ENCODE measurements at places on chromosomes 12 and 14.
A peak's percentile ranks its signal among the peaks of the same experiment; 100 is the strongest.

DNA sequence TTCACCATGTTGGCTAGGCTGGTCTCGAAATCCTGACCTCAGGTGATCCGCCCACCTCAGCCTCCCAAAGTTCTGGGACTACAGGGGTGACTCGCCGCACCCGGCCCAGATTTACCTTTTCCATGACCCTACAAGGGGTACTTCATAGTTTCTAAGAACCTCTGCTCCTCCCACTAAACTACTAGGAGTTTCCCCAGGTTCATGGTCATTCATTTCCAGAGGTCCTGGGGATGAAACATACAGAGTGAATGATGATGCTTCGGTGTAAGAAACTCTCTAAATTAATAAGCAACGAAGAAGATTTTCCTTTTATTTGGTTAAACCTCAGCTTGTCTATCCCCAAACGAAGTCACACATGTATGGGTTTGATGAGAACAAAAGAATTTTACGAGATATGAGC lies 56.9 kb downstream of the AMN start:
- H3K27me3 ChIP-seq = no peaks in the 10 kb centered on the region
- no peak overlapping the region for H3K4me3 ChIP-seq
- peaks cover 22% of the 10 kb centered on the region for H3K36me3 ChIP-seq
- DNase-seq = no peak
- no peaks in the 10 kb centered on the region for H3K4me1 ChIP-seq

GRCh38 chr14:74552623-74553022 lies 59.1 kb downstream of the ISCA2 start:
- peak overlapping the region; percentile 14 for H3K27ac ChIP-seq
- H3K36me3 ChIP-seq = peaks cover 21% of the 10 kb centered on the region
- peaks cover 41% of the 10 kb centered on the region for H3K4me1 ChIP-seq

DNA sequence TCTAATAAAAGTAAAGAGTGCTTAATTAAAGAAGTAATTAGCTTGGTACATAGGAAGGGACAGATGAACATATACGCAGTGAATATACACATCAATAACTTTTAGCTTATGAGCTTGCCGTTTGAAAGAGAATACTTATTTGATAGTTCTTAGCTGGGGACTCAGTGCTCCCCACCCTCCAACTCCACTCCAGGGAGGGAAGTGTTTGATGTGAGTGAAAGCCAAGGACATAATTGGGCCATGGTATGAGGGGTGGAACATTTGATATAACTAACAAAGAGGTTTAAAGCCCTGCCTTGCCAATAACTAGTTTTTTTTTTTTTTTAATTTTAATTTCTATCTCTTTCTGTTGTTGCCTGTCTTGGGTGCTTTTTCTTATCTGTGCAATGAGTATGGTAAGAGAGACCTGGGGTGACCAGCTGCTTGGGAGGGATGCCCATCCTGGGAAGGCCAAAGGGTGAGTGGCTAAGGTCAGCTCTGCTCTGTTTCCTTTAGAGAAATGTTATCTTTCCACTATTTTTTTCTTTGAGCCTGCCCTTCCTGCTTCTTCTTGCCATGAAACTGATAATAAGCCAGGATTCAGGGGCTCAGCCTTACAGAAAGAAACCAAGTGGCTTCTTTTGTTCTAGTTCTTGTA lies 132.8 kb upstream of the CPSF6 start:
- no peaks in the 10 kb centered on the region for H3K36me3 ChIP-seq
- DNase-seq = no peak
- H3K4me3 ChIP-seq = no peak overlapping the region
- H3K27ac ChIP-seq = no peak overlapping the region
- no peaks in the 10 kb centered on the region for H3K4me1 ChIP-seq
- no peaks in the 10 kb centered on the region for H3K27me3 ChIP-seq

GRCh38 chr12:113149361-113150150 lies at the start of gene CFAP73:
Gene CFAP73 (plus strand): TSS chr12:113149724. CDS start chr12:113149858, 134 bp downstream.
- peaks cover 18% of the 10 kb centered on the region for H3K27me3 ChIP-seq
- H3K27ac ChIP-seq = no peak within 1 kb of the TSS
- peak; percentile 72 for DNase-seq
- H3K36me3 ChIP-seq = no peaks in the 10 kb centered on the region
- peak within 1 kb of the TSS; percentile 21 for H3K4me3 ChIP-seq
- H3K4me1 ChIP-seq = peaks cover 7% of the 10 kb centered on the region

DNA sequence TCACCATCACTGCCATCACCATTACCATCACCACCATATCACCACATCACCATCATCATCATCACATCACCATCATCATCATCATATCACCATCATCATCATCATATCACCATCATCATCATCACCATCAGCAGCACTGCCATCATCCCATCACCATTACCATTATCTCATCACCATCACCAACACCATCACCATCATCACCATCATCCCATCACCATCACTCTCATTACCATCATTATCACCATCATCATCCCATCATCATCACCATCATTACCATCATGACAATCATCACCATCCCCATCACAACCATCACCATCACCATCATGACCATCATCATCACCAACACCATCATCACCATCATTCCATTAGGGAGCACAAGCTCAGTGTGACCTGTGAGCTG lies 318.0 kb downstream of the ADGRD1 start:
- H3K27me3 ChIP-seq = no peaks in the 10 kb centered on the region
- no peak for DNase-seq
- H3K4me3 ChIP-seq = no peak overlapping the region
- no peaks in the 10 kb centered on the region for H3K36me3 ChIP-seq

GRCh38 chr12:64670019-64670418 lies 59.7 kb downstream of the RASSF3 start:
- no peak for DNase-seq
- H3K27me3 ChIP-seq = no peaks in the 10 kb centered on the region
- no peaks in the 10 kb centered on the region for H3K36me3 ChIP-seq
- H3K4me1 ChIP-seq = peaks cover 14% of the 10 kb centered on the region

GRCh38 chr14:56603648-56604047 lies 24.1 kb downstream of the TMEM260 start:
- DNase-seq = no peak
- H3K4me3 ChIP-seq = no peak overlapping the region
- H3K27ac ChIP-seq = no peak overlapping the region
- no peaks in the 10 kb centered on the region for H3K27me3 ChIP-seq

GRCh38 chr12:127133675-127134335 lies 1133.2 kb upstream of the TMEM132C start:
- H3K4me1 ChIP-seq = no peaks in the 10 kb centered on the region
- H3K27ac ChIP-seq = no peak overlapping the region
- H3K36me3 ChIP-seq = no peaks in the 10 kb centered on the region
- H3K27me3 ChIP-seq = no peaks in the 10 kb centered on the region
- H3K4me3 ChIP-seq = no peak overlapping the region

DNA sequence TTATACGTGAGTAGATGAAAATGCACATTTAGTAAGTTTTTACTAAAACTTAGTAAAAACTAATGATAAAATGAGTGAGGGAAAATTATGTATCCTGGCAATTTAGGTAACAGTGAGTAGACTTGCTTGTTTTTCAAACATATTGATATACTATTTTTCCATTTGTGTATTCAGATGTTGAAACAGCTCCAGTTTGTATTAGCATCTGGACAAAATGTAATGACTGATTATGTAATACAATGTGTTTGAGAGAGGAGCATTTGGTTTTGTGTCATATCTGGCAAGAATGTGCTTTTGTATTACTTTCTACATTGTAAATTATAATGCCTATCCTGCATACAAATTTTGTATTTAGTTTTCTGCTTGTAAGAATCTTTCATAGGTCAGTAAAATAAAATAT lies 5.6 kb downstream of the CNOT2 start:
- H3K4me1 ChIP-seq = peaks cover 15% of the 10 kb centered on the region
- no peaks in the 10 kb centered on the region for H3K36me3 ChIP-seq
- no peak for DNase-seq
- no peak overlapping the region for H3K27ac ChIP-seq

DNA sequence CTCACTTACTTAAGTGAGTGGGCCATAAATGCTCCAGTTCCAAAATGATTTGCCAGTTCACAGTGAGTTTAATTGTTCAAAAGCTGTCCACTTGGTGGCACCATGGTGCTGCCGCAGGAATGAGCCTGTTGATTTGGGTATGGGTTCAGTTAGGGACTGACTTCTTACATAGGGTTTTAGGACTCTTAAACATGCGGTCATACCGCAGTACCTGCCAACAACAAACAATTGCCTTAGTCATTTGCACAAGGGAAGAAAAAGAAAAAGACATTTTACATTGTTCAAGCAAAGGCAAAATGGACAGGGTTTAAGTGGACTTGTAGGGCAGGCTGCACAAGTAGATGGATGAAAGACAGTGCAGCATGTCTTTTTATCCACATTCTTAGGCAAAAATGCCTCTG lies 80.0 kb upstream of the DBX2 start:
- no peak overlapping the region for H3K4me3 ChIP-seq
- H3K27ac ChIP-seq = no peak overlapping the region
- no peaks in the 10 kb centered on the region for H3K36me3 ChIP-seq
- DNase-seq = peak; percentile 71
- no peaks in the 10 kb centered on the region for H3K4me1 ChIP-seq

GRCh38 chr12:105036937-105037649 lies 47.2 kb downstream of the ALDH1L2 start:
- DNase-seq = peak; percentile 20
- peaks cover 2% of the 10 kb centered on the region for H3K36me3 ChIP-seq

- no peak overlapping the region for H3K27ac ChIP-seq
- no peak for DNase-seq
- H3K4me1 ChIP-seq = no peaks in the 10 kb centered on the region
- no peaks in the 10 kb centered on the region for H3K36me3 ChIP-seq
- peaks cover 7% of the 10 kb centered on the region for H3K27me3 ChIP-seq
- no peak overlapping the region for H3K4me3 ChIP-seq
These were observed 13.1 kb downstream of the KRT85 start for GRCh38 chr12:52354200-52354599.

- H3K4me1 ChIP-seq = no peaks in the 10 kb centered on the region
- no peak overlapping the region for H3K27ac ChIP-seq
- H3K36me3 ChIP-seq = peaks cover 16% of the 10 kb centered on the region
- H3K27me3 ChIP-seq = no peaks in the 10 kb centered on the region
- DNase-seq = no peak
- H3K4me3 ChIP-seq = no peak overlapping the region
These were observed 14.9 kb downstream of the ITGA7 start for GRCh38 chr12:55692631-55693322.

- H3K27me3 ChIP-seq = no peaks in the 10 kb centered on the region
- no peaks in the 10 kb centered on the region for H3K36me3 ChIP-seq
- no peak for DNase-seq
- H3K4me1 ChIP-seq = no peaks in the 10 kb centered on the region
- H3K27ac ChIP-seq = no peak overlapping the region
These were observed 65.8 kb upstream of the PPP2R5C start for GRCh38 chr14:101695659-101696058.

DNA sequence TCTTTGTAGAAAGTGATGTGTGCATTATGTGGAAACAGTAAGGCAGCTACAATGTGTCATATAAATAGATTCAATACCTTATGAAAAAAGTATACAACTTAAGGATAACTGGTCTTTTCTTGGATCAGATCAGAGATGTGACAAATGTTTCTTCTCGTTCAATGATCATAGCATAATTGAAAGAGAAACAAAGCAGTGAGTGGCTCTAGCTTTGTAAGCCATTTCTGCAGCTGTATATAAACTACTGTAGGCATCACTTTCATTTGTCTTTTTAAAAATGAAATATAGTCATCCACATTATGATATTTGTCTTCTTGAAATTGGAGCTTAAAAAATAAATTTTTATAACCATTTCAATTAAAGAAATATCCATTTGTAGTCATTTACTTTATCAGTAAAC lies 63.8 kb upstream of the LMO3 start:
- H3K4me3 ChIP-seq = no peak overlapping the region
- DNase-seq = no peak
- no peak overlapping the region for H3K27ac ChIP-seq
- no peaks in the 10 kb centered on the region for H3K27me3 ChIP-seq
- no peaks in the 10 kb centered on the region for H3K36me3 ChIP-seq

GRCh38 chr14:99596071-99596627 lies 7.9 kb downstream of the CCDC85C start:
- DNase-seq = no peak
- H3K27ac ChIP-seq = no peak overlapping the region
- H3K36me3 ChIP-seq = no peaks in the 10 kb centered on the region
- no peak overlapping the region for H3K4me3 ChIP-seq
- H3K4me1 ChIP-seq = no peaks in the 10 kb centered on the region
- H3K27me3 ChIP-seq = no peaks in the 10 kb centered on the region

GRCh38 chr12:92737855-92738850 lies 35.4 kb downstream of the PLEKHG7 start:
- peaks cover 7% of the 10 kb centered on the region for H3K4me1 ChIP-seq
- H3K36me3 ChIP-seq = no peaks in the 10 kb centered on the region
- no peak for DNase-seq
- no peak overlapping the region for H3K4me3 ChIP-seq
- H3K27ac ChIP-seq = no peak overlapping the region
- H3K27me3 ChIP-seq = peaks cover 4% of the 10 kb centered on the region

GRCh38 chr14:73359445-73359844 lies 98.9 kb downstream of the NUMB start:
- H3K27me3 ChIP-seq = no peaks in the 10 kb centered on the region
- H3K36me3 ChIP-seq = peaks cover 2% of the 10 kb centered on the region
- no peak for DNase-seq
- no peak overlapping the region for H3K4me3 ChIP-seq
- H3K27ac ChIP-seq = no peak overlapping the region

- H3K27ac ChIP-seq = no peak overlapping the region
- H3K4me1 ChIP-seq = peaks cover 15% of the 10 kb centered on the region
- H3K4me3 ChIP-seq = no peak overlapping the region
- no peaks in the 10 kb centered on the region for H3K27me3 ChIP-seq
These were observed 26.6 kb upstream of the APPL2 start for GRCh38 chr12:105262461-105263184.

DNA sequence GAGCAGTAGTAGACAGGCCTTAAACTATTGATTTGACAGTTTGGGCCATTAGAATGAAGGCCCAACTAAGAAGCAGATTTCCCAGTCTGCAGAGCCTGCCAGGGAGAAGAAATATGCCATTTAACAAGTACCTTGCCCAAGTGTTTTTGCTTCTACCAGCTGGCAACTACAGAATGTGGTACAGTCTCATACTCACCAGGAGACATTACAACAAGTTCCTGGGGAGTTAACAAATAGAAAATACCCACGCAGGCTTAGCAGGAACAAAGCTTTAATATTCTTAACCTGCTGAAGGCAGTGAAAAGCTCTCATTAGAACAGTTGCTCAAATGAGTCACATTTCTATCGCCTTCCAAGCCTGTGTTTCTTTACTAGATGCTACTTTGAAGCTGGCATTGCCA lies 241.0 kb downstream of the TMEM117 start:
- H3K36me3 ChIP-seq = no peaks in the 10 kb centered on the region
- H3K27me3 ChIP-seq = no peaks in the 10 kb centered on the region
- no peak overlapping the region for H3K4me3 ChIP-seq
- no peak overlapping the region for H3K27ac ChIP-seq

DNA sequence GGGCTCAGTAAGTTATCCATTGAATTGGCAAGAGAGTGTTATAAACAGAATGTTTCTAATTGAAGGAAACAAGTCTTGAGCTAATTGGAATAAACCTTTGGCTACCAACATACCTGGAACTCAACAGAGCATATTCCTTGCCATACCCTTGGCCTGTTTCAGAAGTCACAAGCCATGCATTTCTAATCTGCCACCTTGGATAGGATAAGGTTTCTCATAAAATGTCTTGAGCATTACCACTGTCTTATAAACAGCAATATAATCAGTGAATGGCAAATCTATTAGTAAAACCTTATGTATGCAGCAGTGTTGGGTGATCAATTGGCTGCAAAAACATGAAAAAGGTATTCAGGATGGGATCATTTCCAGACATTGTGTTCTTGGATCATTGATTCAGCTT lies 765.2 kb upstream of the SEL1L start:
- no peaks in the 10 kb centered on the region for H3K36me3 ChIP-seq
- no peak overlapping the region for H3K27ac ChIP-seq
- no peak for DNase-seq
- H3K27me3 ChIP-seq = no peaks in the 10 kb centered on the region
- H3K4me3 ChIP-seq = no peak overlapping the region

- DNase-seq = peak; percentile 77
- H3K4me1 ChIP-seq = peaks cover 17% of the 10 kb centered on the region
- peak overlapping the region; percentile 48 for H3K4me3 ChIP-seq
- no peak overlapping the region for H3K27ac ChIP-seq
These were observed 6.0 kb upstream of the GPR84 start for GRCh38 chr12:54370171-54370730.

Data from fibroblast of lung (primary cell).